Hepatocyte (in vitro differentiated cells): ENCODE measurements at places on chromosomes 1 and 21. TPM values are rescaled to one million over a fixed set of nuclear protein-coding genes. Genes with fewer than 3 reads are reported as not detected.

- no peak overlapping the region for H3K27ac ChIP-seq
- H3K27me3 ChIP-seq = no peaks in the 10 kb centered on the region
- H3K4me1 ChIP-seq = peaks cover 29% of the 10 kb centered on the region
- DNase-seq = no peak
- H3K36me3 ChIP-seq = no peaks in the 10 kb centered on the region
Observed at GRCh38 chr1:224510880-224511645, 76.5 kb upstream of the WDR26 start.

GRCh38 chr1:13826009-13826408 lies 126.0 kb downstream of the PRDM2 start:
- no peak overlapping the region for H3K4me3 ChIP-seq
- H3K27ac ChIP-seq = peak overlapping the region; percentile 11
- peaks cover 7% of the 10 kb centered on the region for H3K4me1 ChIP-seq
- H3K36me3 ChIP-seq = no peaks in the 10 kb centered on the region
- DNase-seq = no peak

GRCh38 chr1:203768256-203768655 lies 3.3 kb downstream of the LAX1 start:
- no peak overlapping the region for H3K4me3 ChIP-seq
- DNase-seq = no peak
- no peaks in the 10 kb centered on the region for H3K27me3 ChIP-seq
- H3K4me1 ChIP-seq = peaks cover 6% of the 10 kb centered on the region

The RHEX gene
- total RNA-seq = not detected in 2 replicates

- H3K4me3 ChIP-seq = no peak overlapping the region
- no peaks in the 10 kb centered on the region for H3K36me3 ChIP-seq
- no peak overlapping the region for H3K27ac ChIP-seq
- no peak for DNase-seq
Observed at GRCh38 chr1:110520827-110521226, 1.9 kb upstream of the KCNA10 start.

DNA sequence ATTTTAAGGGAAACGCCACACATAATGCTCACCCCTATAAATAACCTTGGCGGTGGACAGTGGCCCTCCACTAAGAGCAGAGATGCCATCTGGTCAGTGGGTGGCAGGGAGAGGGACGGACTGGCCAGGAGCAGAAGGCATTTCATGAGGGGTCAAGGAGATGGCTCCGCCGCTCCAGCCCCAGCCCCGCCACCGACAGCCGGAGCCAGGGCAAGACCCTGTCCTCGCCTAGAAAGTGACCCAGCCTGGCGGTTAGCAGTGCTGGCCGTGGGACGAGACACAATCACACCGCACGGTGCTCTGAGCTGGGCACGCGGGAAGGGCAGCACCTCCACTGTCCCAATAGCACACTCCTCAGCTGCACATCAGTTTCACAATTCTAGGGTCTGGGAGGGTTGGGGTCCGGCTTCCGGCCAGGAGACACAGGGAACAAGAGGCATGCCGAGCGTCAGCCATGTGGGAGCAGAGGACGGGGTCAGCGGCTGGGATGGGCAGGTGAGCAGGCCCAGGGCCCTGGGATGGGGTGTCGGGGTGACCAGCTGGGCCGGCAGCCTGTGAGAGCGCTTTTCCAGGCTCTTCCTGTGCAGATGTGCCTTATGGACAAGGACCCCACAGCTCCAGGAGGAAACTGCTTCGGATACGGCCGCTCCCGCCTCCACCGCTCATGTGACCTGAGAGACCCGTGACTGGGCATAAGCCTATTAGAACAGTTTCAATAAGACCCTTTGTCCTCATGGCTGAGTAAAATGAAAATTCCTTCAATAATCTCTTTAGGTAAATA lies 5.7 kb downstream of the SLC19A1 start:
- peaks cover 10% of the 10 kb centered on the region for H3K4me1 ChIP-seq
- no peaks in the 10 kb centered on the region for H3K27me3 ChIP-seq
- H3K27ac ChIP-seq = no peak overlapping the region
- DNase-seq = no peak

The BATF3 gene
- total RNA-seq = 1.6 TPM in 1 of 2 replicates, not detected in the other

The PRAMEF1 gene
- total RNA-seq = not detected in 2 replicates
